CD4-positive, alpha-beta T cell treated with Interleukin-4 for 4 hours (primary cell): ENCODE measurements at places on chromosomes 4 and X.
A peak's percentile ranks its signal among the peaks of the same experiment; 100 is the strongest.

- DNase-seq: no peak
These were observed 400.2 kb downstream of the MID1IP1 start for GRCh38 chrX:39201305-39201990.

DNA sequence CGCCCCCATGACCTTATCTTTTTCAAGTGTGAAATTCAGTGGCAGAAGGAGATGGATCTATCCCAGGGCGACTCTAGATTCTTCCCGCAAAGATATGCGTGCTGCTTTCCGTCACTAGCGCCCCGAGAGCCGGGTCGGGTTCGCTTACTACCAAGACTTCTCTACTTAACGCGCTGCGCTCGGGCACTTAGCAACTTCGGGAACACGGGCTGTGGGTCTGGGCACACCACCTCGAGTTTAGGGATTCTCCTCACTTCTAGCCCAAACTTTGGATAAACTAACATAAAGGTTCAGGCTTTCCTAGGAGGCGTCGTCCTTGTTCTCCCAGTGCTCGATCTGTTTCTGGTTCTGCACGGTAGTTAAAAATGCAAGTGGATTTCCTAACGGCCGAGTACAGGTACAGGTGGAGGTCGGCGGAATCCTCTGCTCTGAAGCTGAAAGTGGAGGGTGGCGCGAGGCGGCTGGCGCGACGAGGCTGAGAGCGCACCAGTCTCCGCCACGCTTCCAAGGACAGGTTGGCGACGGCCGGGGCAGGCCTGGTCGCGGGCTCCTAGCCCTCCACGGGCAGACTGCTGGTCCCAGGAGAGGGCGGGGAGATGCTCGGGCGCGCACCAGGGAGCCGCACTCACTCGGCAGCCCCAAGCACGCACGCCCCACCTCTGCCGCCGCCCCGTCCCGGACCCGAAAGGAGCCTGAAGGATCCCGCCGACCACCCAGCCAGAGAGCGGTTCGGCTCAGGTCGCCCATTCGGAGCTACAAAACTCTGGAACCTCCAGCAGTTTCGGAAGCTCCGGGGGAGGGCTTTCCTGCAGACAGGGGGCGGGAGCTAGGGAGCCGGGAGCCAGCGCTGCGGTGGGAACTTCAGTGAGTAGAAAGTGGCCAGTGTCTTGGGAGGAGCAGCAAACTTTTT lies 100.8 kb upstream of the TENM3 start:
- no peak for DNase-seq

DNA sequence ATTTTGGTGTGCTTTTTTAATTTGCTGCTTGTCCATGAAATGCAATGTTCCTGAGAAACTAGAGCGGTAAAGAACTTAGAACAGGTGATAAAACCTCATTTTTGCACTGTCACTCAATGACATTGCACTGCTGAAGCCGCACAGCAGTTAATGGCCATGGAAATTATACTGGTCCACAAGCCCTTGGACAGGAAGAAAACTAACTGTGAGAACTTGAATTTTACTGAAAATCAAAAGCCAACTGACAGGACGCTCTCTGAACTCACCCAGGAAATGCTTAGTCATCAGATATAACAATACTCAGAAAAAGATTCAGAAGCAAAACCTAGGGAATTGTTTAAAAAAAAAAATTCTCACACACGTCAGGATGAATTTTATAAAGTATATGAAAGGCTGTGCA lies 246.4 kb upstream of the SLC7A11 start:
- DNase-seq: no peak

- no peak for DNase-seq
These were observed 33.5 kb downstream of the TAF7L start for GRCh38 chrX:101257448-101258258.

DNA sequence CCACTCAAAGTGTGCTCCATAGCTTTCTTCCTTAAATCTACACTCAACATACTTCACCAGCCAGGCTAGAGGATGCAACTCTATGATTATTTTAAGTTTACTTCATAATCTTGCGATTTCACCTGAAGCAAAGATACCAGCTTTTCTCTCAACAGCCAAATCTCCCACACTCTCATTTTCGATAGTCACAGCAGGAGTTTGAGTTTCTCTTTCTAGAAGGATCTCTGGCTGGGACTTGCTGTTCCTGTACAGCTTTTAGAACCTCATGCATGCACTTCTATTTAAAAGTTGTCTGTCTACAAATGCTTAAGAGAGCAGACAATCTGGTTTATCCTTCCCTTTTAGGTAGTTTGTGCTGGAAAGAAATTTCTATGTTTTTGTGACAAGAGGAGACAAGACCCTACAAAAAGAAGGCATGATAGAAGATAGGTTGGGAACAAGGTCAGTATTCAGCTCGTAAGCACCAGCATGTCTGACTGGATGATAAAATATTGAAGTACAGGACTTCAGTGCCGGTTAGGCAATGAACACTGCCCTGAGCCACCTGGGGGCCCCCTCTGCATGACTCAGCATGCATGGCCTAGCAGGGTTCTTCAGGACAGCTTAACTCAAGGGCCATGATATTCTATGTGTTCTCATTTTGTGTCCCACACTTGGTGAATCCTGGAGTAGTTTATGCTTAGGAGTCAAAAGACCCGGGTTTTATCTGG lies 65.6 kb downstream of the ATXN3L start:
- no peak for DNase-seq

DNA sequence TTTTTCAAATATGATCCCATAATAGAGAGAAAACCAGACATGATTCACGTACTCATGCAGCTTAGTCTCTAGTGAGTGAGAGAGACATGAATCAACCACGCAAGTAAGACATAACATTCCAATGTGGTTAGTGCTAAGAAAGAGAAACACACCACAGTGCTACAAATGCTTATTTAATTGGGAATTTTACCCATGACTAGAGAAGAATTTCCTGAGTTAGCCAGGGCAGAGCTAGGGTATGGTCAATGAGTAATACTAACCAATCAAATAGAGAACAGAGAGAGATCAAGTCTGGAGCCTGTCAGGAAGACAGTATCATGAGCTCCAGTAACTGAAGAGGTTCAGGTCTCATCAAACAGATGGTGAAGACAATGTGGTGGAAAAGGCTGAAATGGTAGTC lies 495.2 kb downstream of the PDGFC start:
- DNase-seq: no peak

GRCh38 chrX:24741330-24741729 lies 47.6 kb downstream of the POLA1 start:
- DNase-seq: no peak

DNA sequence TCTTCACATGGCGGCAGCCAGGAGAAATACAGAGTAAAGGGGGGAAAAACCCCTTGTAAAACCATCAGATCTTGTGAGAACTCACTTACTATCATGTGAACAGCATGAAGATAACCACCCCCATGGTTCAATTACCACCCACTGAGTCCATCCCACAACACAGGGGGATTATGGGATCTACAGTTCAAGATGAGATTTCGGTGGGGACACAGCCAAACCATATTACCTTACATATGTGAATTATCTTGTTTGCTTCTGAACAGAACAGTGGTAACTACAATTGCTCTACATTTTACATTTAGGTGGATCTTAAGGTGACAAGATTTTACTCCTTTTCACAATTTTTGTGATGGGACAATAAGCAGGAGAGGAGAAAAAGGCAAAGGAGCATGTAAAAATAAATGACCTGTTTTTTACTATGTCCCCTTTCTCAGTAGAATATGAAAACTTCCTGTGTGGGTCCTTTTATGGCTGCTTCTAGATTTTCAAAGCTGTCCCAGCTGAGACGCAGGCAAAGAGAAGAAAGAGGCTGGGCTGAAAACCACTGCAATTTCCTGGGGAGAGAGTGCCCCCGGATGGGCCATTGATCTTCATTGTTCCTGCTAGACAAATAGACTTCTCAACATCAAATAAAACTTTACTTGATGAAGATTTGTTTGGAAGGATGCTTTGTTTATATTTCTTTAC lies 45.9 kb upstream of the PGM2 start:
- peak; percentile 59 for DNase-seq

GRCh38 chr4:61049018-61049417 lies 151.1 kb upstream of the ADGRL3 start:
- DNase-seq: no peak

- DNase-seq: no peak
These were observed 48.0 kb downstream of the TENM3 start for GRCh38 chr4:182291175-182291574.

DNA sequence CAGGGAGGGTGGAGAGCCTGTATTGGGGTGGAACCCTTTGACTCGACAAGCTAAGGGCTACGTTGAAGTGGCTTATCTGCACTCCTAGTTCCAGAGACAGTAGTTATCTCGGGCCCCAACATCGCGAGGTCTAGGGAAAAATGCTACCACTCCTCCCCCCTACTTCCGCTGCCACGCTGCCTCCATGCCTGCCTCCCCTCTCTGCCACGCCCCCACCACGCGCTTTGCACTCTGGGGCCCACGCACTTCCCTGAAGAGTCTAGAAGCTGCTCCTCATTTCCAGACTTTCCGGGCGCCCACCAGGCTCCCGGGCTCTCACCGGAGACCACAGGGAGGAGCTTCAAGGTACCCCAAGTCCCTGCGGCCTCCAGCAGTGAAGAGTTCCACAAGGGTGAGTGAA lies at the start of gene PASD1:
Gene PASD1, plus strand, starts transcription at position 227 of the 400 bp plus-strand sequence. CDS start 37,879 bp downstream, outside the sequence.
- DNase-seq: no peak

- DNase-seq: no peak
These were observed 36.5 kb downstream of the PLK4 start for GRCh38 chr4:127917151-127917550.

- DNase-seq: no peak
These were observed 5.6 kb downstream of the OTC start for GRCh38 chrX:38357747-38358673.

DNA sequence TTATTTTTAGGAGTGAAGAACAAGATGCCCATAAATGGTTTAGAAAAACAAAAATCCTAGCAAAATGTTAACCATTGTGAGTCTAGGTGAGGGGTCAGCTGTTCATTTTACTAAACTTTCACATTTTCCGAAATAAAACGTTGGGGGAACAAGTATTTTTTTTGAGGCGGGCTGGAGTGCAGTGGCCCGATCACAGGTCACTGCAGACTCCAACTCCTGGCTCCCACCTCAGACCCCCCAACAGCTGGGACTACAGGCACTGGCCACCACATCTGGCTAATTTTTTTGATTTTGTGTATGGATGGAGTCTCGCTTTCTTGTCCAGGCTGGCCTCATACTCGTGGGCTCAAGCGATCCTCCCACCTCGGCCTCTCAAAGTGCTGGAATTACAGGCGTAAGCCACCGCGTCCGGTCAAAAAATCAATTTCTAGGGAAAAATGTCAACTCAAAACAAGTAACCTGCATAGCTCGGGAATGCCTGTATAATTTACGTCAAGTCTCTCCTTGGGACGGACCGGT lies 742 bp upstream of the TAF1 start:
- no peak for DNase-seq

- no peak for DNase-seq
These were observed 194.7 kb upstream of the LNX1 start for GRCh38 chr4:53785996-53786395.

GRCh38 chr4:26289401-26289800 lies 31.4 kb upstream of the RBPJ start:
- DNase-seq: no peak

DNA sequence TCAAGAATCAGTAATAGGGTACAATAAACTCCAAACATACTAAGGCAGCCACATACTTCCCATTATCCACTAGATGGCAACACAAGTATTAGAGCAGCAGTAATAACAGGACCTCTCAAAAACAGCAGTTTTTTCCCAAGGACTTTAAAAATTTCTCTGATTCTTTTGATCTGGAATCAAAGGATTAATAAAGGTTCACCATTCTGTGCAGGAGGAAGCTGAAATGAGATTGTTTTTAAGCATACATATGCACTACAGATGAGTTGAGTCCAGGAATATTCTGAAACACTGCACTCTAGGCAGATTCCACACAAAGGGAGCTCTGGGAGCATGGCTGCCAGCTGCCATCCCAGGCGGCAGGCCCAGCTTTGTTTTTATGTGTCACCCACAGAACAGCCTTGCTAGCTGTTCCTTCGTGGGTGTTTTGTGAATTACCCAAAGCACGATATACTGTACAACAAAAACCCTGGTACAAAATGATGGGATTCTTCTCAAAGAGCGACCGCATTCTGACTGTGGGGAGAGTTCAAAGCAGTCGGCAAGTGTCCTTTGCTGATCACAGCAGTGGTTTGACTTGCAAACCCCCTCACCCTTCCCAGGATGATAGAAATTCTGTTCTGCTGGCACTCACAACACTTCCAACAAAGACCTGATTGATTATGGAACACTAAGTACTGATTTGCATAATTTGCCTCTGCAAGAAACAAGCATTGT lies 61.0 kb downstream of the STX18 start:
- DNase-seq: no peak

- no peak for DNase-seq
These were observed 135.8 kb downstream of the RAPGEF2 start for GRCh38 chr4:159238631-159239030.

GRCh38 chr4:13445841-13446790 lies 38.0 kb downstream of the RAB28 start:
- no peak for DNase-seq
